Fibroblast of villous mesenchyme (primary cell): ENCODE measurements at places on chromosomes 1 and 21. TPM values are rescaled to one million over a fixed set of nuclear protein-coding genes. Genes with fewer than 3 reads are reported as not detected.

ORC1 gene
- total RNA-seq: 4.8 and 5.2 TPM in 2 replicates

- DNase-seq: no peak
These were observed 8.3 kb downstream of the RIPK4 start for GRCh38 chr21:41758550-41758949.

GRCh38 chr1:184716158-184716557 lies 38.5 kb downstream of the EDEM3 start:
- DNase-seq: peak; percentile 23

SH3BGRL3 gene
- total RNA-seq: 18.1 and 26.4 TPM in 2 replicates

DNA sequence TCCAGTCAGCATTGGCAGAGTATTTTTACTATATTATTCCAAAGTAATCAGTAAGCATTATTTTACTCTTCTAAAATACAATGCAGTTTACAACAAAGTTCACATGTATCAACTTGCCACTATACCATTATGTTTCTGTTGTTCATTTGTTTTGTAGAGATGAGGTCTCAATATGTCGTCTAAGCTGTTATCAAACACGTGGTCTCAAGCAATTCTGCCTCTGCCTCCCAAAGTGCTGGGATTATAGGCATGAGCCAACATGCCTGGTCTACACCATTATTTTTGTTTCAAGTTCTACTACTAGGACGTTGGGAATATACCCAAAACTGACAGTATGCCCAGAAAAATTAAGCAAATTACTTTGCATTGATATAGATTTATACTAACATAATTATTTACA lies 19.8 kb downstream of the FAF1 start:
- no peak for DNase-seq

NCAM2 gene
- 5.2 and 7.1 TPM in 2 replicates for total RNA-seq

RGS1 gene
- total RNA-seq: 0.32 TPM in 1 of 2 replicates, not detected in the other

SH2D5 gene
- total RNA-seq: 3.9 and 4.3 TPM in 2 replicates

USP16 gene
- total RNA-seq: 35.8 and 37.6 TPM in 2 replicates

GRCh38 chr1:68230901-68231626 lies 1.3 kb downstream of the WLS start:
- no peak for DNase-seq

- peak; percentile 8 for DNase-seq
These were observed 169.8 kb upstream of the CXADR start for GRCh38 chr21:17343055-17343454.

LORICRIN gene
- total RNA-seq: not detected in 2 replicates

GRCh38 chr1:52552236-52552504 lies 722 bp downstream of the TUT4 start:
- peak; percentile 88 for DNase-seq

DNA sequence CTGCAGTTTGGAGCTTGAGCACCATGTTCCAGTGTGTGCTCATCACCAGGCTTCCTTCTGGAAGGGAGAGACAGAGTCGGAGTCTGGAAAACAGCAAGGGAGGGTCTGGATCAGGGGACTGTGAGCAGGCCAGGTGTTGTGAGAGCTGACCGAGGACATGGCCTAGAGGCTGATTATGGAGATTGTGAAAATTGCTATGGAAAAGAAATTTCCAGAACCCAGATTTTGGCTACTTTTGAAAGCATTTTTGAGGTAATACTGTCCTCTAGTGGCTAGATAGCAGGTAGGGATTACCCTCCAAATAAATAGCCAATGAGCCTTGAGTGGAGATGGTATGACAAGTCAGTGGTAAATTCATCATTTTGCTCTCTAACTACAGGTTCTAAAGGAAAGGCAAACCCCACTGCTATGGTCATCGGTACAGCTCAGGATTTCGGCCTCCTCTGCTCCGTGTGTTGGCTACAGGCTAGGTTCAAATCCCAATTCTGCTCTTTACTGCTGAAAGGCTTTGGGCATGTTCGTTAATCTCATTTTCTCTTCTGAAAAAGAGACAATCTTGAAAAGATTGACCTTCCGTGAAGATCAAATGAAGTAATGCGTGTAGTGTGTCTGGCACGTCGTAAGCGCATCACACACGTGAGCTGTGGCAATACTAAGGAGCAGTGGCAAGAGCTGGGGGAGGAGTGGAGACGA lies 1.0 kb upstream of the HAO2 start:
- DNase-seq: peak; percentile 51

- DNase-seq: no peak
These were observed 6.9 kb upstream of the ZMYM4 start for GRCh38 chr1:35261412-35262120.

INSRR gene
- total RNA-seq: not detected in 2 replicates

DNA sequence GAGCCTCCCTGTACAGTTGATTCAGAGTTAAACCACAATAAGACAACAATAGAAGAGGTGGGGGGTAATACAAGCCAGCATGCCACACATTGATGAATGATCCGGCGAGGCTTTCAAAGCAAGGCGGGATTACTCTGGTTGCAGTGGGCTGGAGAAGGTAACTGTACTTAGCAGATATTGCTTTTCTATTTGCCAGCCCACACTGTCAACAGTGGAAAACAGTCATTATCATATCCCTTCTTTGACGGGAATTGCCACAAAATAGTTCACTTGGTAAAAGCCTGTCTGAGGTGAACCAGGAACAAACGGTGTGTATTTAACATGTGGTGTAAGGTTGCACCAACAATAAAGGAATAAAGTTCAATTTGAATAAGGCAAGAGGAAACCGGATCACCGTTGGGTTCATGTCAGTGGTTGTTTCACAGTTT lies 5.8 kb upstream of the KCNJ15 start:
- DNase-seq: no peak

SYT2 gene
- under 0.01 TPM in 1 of 2 replicates, not detected in the other for total RNA-seq

- no peak for DNase-seq
These were observed 100.5 kb upstream of the COA6 start for GRCh38 chr1:234272656-234273312.

- no peak for DNase-seq
These were observed 217.3 kb upstream of the FGGY start for GRCh38 chr1:59079434-59080140.

GRCh38 chr1:87129038-87129437 lies 199.6 kb upstream of the LMO4 start:
- no peak for DNase-seq

GRCh38 chr1:3070644-3071564 lies 1.9 kb downstream of the PRDM16 start:
- no peak for DNase-seq

DNA sequence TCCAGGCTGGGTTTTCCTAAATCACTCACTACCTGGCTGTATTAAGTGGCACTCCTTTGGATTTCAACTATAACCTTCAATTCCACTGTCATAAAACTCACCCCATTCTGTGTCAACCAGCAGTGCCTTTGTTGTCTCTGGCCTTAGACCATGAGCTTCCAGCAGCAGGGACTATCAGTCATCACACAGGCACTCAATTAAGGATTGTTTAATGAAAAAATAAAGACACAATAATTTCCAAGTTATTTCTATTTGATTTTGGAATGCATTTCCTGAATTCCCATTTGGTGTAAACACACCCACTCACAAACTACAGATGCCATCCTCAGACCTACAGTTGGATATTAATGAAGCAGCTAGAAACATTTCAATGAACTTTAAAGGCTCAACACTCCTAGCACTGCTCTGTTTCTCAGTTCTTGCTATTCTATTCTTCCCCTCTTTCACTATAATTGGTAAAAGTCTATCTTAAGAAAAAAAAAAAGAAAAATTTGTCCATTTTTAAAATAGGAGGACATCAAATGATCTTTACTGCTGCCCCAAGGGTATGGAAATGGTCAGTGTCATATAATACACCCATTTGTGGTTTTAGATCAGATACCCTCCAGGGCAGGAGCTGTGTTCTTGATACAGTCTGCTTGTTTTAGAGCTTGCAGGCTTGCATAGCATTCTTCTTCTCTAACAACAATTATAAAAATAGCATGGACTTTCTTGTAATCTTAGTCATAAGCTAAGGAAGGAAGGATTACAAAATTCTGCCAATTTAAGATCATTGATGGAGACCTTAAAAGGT lies 156.4 kb downstream of the PTGER3 start:
- DNase-seq: peak; percentile 3

SAMD13 gene
- under 0.01 and 0.64 TPM in 2 replicates for total RNA-seq

DNA sequence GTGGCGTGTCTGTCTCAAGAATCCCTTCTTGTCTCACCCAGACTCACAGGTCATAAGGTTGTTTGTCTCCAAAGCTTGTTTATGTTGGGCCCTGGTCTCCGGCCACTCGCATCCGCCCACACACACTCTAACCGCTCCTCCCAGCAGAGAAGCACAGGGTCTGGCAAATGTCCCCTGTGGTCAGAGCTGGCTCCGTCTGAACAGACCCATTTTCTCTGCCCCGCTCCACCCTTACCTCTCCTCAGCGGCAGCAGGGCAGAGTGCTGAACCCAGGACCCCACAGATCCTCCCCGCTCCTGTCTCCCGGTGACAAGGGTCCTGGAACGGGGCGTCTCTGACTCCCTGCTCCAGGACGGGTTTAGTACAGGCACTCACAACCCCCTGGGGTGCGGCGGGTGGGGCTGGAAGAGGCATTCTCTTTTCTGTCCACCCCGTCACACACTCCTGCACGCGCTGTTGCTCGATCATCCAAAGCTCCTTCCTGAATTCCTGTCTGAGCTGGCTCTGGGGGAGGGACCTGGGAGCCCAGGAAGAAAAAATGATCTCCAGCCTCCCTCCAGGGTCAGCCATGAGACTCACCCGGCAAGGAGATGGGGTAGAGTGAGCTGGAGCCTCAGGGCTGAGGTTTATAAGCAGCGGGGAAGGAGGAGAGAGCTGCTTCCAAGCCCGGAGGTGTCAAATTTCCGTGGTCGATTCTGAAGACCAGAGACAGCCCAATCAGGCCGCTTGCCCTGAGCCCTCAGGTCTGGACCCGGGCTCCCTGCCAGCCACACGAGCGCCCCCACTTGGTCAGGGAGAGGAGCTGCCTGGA lies at the start of gene S100A13:
S100A13 (minus strand) TSS at position 602 of the 811 bp plus-strand sequence. CDS start 1,033 bp downstream, outside the sequence.
- DNase-seq: peak; percentile 96

PLEKHO1 gene
- 43.2 and 99.9 TPM in 2 replicates for total RNA-seq

DNA sequence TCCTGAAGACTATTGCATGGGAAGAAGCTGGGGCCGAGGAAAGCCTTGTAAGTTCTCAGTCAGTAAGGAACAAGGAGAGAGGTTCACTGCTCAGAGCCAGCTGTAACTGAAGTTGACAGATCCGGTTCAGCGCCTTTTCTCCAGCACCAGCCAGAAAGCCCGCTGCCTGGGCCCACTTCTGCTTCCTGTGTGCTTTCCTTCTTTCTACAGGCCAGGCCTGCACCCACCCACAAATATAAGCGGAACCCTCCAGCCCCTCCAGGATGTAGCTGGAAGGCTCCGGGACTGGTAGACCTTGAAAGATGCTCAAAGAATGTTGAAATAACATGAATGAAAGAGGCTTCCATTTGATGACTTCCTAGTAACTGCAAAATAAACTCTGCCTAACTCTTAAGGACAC lies 38.8 kb downstream of the PARP1 start:
- DNase-seq: no peak

DNA sequence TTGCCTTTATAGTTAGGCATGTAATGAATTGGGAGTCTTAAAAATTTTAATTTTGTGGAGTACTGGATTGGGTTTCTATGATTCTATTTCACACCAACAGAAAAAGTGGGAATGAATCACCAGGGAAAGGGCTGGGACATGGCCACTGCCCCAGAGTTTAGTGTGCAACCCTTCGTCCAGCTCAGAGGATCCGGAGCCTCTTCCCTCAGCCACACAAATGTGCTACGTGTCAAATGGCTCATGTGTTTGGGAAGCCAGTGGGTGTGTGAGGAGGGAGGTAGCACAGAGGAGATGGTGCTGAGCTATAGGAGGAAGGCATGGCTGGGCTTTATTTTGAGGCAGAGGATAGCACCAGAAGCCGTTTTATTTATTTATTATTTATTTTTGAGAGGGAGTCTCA lies 247.3 kb downstream of the SIPA1L2 start:
- DNase-seq: no peak

GRCh38 chr1:940107-941014 lies 16.6 kb downstream of the SAMD11 start:
- DNase-seq: peak; percentile 73

DNA sequence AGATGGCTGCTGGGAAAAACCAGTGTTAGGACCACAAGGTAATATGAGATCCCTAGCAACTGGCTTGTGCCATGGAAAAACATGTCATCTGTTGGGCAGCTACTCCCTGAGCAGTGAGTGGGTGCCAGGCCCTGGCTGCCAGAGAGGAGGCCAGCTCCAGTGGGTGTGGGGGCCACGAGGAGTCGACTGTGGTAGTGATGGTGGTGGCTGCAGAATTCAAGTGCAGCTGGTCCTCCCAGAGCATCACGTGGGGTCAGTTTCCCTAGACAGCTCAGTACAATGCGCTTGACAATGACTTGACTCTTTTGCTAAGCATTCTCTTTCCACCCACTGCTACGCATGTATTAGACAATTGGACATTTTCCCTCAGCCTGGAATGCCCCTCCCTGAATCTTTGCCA lies 14.5 kb upstream of the CDC42 start:
- DNase-seq: no peak

DNA sequence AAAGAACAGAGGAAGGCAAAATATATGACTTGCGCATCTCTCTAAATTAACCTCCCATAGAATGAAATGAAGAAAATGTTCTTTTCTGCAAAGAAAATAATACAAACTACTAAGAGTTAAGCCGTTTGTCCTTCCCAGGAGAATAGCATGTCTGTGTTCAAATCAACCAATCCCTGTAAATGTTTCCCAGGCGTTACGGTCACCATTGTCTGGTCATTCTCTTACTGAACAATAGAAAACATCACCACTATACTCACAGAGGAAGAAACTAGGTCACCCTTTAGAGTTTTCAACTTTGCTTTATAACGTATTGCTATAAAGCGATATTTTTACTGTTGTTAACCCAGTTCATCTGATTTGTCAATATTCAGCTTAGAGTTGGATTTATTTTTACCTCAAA lies 34.1 kb downstream of the COL11A1 start:
- no peak for DNase-seq

DNA sequence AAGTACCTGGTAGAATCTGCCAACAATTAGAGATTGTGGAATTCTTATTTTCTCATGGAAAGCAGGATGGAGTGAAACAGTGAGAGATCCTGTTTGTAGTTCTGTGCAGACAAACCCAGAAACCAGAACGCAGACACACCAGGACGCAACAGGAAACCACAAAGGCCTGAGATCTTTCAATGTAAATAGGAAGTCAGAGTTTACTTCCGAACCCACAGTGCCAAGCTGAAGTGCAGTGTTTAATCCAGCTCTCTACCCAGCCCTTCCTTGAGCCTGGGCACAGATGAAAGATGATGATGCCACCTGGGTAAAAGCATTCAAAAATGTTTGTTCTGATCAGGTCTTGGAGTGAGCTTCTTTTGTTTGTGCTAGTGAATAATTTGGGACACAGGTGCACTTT lies 244.2 kb upstream of the HOOK1 start:
- peak; percentile 84 for DNase-seq

DNA sequence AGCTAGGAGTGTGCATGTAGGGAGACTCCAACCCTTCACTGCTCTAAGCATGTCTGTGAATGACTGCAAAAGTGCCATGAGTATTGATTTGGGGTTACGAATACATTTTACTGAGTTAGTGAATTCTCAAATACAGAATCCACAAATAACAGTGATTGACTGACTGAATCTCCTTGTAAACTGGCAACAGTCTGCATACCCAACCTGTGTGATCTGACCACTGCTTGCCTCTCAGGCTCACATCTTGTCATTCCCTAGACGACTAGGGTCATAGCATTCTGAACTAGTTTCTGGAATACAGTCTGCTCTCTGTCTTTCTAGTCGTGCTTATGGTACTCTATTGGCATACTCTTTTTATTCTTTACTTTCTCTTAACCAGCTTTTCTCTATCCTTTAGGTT lies 7.4 kb downstream of the RRP15 start:
- DNase-seq: no peak

GRCh38 chr1:201460814-201461644 lies 8.0 kb downstream of the PHLDA3 start:
- DNase-seq: peak; percentile 96
